ENCODE measurements at places on chromosomes 7 and 10.

- no peak for DNase-seq
These were observed 1307.8 kb upstream of the CELF2 start for GRCh38 chr10:9709849-9710248.

- DNase-seq: no peak
These were observed 101.9 kb downstream of the EXOC4 start for GRCh38 chr7:133354546-133355324.

DNA sequence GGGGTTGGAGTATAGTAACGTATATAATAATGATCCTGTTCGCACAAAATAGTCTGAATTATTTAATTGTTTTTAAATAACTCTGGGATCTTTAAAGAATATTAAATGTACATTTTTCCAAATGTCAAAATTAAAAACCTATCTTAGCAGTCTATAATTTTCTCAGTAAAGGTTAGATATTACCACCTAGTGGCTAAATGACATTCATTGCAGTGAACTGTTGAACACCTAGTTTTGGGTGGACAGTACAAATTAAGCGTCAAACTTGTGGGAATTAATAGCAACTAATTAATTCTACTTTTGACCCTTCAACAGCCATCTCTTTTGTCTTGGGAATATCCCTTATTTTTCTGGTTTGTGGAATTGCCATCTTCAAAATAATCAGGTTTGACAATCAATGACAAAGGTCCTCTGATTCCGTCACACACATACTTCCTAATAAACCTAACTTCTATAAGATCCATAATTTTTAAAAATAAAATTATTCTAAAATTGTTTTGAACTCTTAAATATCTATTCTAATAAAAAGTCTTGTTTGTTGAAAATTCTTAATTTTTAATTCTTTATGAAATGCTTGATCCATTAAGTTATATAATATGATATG, 165.7 kb downstream of the SEMA3D start:
- no peak for DNase-seq

- DNase-seq: no peak
These were observed 64.6 kb downstream of the VOPP1 start for GRCh38 chr7:55507743-55508142.

DNA sequence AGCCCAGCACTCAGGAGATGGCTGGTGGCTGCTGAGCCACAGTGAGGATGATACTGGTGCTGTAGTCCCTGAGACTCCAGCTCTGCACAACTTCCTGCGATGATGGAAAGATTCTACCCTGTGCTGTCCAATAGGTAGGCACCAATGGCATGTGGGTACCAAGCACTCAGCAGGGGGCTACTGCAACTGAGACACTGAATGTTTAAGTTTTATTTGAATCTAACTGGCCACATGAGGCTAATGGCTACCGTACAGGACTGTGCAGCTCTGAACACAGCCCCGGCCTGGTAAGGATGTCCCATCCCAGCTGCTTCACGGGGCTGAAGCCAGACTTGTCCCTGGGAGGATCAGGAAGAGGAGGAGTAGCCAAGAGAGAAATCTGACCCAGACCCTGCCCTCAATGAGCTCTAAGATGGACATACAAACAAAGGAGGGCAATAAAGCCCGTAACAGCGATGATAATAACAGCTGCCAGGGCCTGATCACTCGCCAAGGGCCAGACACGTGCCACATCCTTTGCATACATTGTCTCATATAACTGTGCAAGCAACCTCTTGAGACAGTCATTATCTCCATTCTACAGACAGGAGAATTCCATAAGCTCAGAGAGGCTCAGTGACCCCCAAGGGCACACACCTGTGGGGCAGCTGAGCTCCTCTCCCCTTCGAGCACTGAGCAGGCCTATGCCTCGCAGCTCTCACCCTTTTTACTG, 3.8 kb downstream of the GPRIN2 start:
- no peak for DNase-seq

GRCh38 chr7:14931511-14932215, 29.1 kb upstream of the DGKB start:
- DNase-seq: no peak

DNA sequence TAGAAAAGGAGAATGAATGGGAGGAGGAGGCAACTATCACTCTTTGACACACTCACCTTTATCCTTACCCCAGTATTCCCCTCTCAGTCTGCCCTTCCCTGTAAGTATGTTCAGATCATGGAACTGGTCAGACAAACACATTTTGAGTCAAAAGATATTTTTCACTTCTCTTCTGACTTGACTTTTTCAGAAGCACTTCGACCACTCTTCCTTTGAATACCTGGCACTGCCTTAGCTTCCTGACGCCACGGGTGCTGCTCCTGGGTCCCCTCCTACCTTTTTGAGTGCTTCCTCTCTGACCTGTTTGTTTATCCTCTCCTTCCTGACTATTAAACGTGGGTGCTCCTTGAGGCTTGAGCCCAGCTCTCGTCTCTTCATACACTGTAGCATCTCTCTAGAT, 19.8 kb upstream of the C10orf67 start:
- peak; percentile 35 for DNase-seq

All from stimulated activated CD4-positive, alpha-beta T cell treated with anti-CD3 and anti-CD28 coated beads, Interleukin-1b, Interleukin-23, amount 100 ng/mL, for 48 hours (primary cell).